ENCODE measurements at places on chromosomes 3 and 15. TPM values are rescaled to one million over a fixed set of nuclear protein-coding genes. Genes with fewer than 3 reads are reported as not detected.

DNA sequence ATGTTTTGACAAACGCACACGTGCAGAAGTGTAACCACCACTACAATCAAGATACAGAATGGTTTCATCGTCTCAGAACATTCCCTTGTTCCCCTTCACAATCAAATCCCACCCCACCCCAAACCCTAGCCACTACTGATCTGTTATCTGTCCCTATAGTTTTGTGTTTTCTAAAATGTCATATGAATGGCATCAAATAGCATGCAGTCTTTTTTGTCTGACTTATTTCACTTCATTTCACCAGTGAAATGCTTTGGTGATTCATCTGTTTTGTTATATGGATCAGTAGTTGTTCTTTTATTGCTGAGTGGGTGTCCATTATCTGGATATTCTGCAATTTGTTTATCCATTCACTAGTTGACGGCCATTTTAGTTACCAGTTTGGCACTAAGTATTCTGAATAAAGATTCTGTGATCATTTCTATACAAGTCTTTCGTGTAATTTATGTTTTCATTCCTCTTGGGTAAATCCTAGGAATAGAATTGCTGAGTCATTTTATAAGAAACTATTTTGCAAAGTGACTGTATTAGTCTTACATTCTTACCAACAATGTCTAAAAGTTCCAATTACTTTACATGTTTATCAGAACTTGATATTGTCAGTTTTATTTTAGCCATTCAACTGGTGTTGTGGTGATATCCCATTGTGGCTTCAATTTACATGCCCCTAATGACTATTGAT, 232.8 kb downstream of the CLSTN2 start:
- DNase-seq = no peak

DNA sequence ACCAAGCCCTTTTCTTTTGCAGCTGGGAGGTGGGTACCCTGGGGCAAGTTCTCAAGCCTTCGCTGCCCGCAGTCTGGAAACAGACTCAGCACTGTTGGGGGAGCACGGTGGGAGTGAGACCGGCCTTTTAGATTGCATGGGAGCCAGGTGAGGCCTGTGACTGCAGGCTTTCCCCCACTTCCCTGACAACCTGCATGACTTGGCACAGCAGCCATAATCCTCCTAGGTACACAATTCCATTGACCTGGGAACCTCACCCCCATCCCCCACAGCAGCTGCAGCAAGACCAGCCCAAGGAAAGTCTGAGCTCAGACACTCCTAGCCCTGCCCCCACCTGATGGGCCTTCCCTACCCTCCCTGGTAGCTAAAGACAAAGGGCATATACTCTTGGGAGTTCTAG, 52.2 kb upstream of the CCDC80 start:
- peak; percentile 4 for DNase-seq

- no peak for DNase-seq
Observed at GRCh38 chr3:87179642-87180041, 47.5 kb upstream of the CHMP2B start.

Gene NPAP1
- not detected for total RNA-seq

Gene AGBL1
- total RNA-seq = 0.34 TPM

GRCh38 chr3:157459706-157460105, 23.1 kb downstream of the PTX3 start:
- no peak for DNase-seq

Gene GOLGA6B
- not detected for total RNA-seq

Gene SUSD5
- 0.89 TPM for total RNA-seq

DNA sequence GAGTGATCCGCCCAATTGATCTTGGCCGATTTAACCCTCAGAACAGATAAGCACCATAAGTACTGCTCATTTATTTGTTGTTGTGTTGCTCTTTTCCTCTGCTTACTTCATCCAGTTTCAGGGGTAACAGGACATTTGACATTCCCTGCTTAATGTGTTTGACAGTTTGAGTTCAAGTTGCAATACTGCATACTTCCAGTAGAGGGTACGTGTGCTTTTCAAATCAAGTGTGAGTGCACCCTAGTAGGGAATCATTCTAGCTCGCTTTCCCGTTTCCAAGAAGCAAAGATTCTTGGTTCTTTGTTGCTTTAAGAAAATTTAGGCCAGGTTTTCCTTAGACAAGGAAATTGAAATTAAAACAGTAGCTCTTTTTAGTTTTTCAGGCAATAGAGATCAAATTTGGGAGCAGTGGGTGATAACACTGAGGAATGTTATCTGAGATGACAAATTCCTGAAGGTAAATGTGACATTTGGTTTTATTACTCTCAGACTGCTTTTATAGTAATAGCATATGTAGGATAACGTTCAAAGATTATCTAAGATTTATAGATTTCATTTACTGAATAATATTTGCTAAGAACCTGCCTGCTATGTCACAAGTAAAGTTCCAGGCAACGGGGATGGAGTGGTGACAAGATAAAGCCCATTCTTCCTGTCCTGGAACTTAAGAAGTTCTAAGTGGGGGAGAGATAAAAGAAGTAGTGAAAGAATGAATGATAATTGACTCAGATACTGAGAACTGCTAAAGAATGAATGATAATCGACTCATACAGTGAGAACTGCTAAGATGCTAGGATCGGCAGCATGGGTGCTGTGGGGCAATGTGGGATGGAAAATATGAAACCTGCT, 73.3 kb downstream of the SYNPR start:
- DNase-seq = no peak

- no peak for DNase-seq
Observed at GRCh38 chr3:160973067-160973809, 131.9 kb downstream of the B3GALNT1 start.

DNA sequence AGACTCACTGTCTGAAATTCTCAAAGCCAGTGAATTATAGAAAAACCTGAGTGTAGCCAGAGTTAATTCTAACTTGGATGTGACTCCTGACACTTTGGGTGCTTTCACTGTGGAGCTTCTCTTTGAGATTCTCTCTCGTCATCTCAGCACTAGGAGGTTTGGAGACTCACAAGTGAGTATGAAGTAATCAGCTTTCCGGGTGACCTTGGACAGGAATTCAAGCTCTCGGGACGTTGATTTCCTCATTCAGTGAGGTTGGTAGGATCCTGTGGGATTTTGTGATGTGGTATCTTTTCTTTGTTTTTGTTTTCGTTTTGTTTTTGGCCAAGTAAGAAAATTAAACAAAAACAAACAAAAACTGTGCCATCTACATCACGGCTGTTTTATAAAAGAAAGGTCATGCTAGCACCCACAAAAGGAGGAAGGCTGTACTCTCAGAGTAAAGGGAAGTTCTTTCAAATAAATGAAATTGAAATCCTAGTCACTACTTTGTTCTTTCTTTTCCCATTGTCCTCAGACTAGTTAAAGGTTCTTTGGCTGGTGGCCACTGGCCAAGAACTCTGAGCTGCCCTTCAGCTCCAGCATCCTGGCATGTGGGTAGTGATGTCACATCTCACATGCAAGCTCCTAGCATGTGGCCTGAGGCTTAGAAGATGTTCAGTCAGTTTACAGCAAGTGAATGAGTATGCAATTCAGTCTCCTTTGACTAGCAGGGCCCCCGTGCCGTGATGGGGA, 263.3 kb upstream of the TPM1 start:
- DNase-seq = no peak

DNA sequence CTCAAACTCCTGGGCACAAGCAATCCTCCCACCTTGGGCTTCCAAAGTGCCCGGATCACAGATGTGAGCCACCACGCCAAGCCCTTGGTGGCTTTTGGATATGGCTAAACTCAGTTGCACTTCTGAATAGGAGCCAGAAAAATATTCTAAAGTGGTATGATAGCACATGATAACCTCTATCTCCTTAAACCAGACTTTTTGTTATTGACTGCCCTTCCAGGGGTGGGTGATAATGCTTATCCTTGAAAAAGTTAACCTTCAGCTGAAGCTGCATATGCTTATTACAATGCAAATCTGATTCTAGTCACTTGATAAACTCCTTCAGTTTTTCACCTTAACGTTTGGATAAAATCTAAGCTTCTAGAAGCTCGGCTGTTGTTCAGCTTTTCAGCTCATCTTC, 6.3 kb downstream of the CCNB2 start:
- DNase-seq = no peak

DNA sequence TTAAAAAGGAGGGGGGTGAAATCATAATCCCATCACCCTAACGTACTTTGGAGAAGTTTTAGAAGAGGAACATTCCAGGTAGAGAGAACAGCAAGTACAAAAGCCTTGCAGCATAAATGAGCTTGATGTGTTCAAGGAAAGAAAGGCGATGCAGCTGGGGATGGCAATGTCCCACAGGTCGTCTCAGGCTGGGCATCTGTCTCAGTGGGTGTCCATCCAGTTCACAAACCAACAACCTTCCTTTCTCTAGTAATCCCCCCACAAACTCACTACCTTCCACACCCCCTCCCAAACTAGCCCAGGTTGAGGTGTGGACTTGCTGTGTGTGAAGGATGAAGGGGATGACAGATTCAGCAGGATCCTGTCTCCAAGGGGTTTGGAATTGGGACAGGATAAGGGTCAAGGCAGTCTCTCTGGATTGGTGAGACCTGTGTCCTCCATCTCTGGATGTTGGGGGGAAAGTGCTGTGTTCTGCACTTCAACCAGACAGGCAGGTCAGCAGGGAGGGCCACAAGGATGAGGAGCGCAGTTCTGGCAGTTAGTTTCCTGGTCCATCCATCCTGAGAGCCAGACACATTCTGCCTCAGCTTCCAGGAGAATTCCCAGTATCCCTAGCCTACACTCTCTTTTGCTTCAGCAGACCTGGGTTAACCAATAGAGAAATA, 1.7 kb upstream of the ESYT3 start:
- DNase-seq = no peak

GRCh38 chr3:17833786-17834559, 91.5 kb upstream of the TBC1D5 start:
- no peak for DNase-seq

Gene FGF12
- total RNA-seq = 0.21 TPM

- no peak for DNase-seq
Observed at GRCh38 chr15:70830615-70831014, 23.3 kb downstream of the LARP6 start.

GRCh38 chr15:35308802-35309201, 223.7 kb upstream of the NANOGP8 start:
- DNase-seq = peak; percentile 51

Gene CHL1
- total RNA-seq = 7.9 TPM

DNA sequence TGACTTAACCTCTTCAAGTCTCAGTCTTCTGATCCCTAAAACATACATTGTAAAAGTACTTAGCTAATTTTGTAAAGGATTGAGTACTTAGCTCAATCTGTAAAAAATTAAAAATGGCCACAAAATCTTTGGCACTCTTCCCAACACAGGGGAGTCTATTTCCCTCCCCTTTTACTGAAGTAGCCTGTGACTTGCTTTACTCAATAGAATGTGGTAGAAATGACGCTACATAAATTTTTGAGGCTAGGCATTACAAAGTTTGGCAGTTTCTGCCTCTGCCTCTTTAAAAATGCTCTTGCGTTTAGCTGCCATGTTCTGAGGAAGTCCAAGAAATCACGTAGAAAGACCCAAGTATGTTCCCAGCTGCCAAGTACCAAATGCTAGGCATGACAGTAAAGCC, 80.2 kb downstream of the CBLB start:
- no peak for DNase-seq

Gene OIP5
- 1.5 TPM for total RNA-seq

- DNase-seq = no peak
Observed at GRCh38 chr3:129343643-129344360, 65.1 kb downstream of the HMCES start.

Gene TBC1D5
- 34.7 TPM for total RNA-seq

DNA sequence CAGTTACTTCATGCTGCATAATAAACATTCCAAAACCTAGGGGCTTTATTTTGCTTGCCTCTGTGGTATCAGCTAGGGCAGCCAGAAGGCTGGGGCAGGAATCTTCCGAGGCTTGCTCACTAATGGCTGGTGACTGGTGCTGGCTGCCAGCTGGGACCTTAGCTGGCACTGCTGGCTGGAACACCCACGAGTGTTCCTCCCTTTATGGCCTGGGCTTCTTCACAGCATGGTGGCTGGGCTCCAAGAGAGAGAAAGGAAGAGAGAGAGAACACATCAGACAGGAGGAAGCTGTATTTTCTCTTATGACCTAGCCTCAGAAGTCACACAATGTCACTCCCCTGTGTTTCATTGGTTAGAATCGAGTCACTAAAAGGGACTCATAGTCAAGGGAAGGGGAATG, 23.9 kb upstream of the CDCP1 start:
- DNase-seq = no peak

DNA sequence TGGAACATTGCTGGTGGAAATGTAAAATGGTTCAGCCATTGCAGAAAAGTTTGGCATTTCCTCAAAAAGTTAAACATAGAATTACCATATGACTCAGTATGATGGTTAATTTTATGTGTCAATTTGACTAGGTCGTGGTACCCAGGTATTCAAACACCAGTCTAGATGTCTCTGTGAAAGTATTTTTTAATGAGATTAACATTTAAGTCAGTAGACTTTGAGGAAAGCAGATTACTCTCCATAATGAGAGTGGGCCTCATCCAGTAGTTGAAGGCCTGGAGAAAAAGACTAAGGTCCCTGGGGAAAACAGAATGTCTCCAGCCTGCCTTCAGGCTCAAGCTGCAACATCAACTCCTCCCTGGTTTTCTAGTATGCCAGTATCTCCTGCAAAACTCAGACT, 42.3 kb upstream of the TMEM87A start:
- no peak for DNase-seq

Gene TMC3
- total RNA-seq = not detected

- DNase-seq = no peak
Observed at GRCh38 chr15:79439236-79439635, 7.1 kb downstream of the MINAR1 start.

DNA sequence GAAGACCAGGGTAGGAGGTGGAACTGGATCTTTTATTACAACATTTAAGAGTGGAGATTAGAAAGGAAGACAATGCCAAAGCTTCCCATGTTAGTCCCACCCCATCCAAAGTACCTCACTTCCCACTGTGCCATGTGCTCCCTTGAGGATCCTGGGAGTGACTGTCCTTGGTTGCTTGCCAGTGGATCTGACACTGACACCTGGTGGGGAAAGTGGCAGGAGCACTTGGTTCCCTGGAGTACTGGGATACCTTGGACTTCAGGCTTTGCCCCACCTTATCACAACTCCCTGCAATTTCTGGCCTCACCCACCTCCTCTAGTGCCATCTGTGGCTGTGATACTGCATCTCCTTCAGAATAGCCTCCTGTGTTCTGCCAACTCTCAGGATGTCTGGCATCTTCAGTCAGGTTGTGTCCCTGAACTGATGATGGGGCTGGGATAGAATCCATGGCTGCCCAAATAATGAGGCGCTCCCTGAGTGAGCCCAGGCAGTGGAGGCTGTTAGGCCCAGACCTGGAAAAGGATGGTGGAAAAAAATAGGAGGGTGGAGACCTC, 1.3 kb downstream of the ELL3 start:
- peak; percentile 82 for DNase-seq

Gene EPHA3
- 1.8 TPM for total RNA-seq

GRCh38 chr3:154060238-154061000, 60.8 kb upstream of the ARHGEF26 start:
- no peak for DNase-seq

DNA sequence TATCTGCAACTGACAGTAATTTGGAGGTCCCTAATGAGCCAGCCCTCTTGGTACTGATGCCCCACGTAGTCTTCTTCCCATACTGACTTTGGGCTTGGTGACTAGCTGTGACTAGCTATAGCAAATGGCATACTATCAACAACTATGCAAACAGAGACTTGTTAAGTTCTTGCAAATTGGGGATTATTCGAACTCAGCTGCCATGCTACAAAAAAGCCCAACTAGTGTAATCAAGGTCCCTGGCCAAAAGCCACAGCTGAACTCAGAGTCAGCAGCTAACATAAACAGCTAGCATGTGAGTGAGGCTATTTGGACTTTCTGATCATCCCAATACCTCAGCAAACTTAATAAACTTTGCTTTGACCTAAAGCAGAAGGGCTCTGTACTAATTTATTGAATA, 121.2 kb upstream of the PLXND1 start:
- DNase-seq = no peak

Gene WNT5A
- 4.0 TPM for total RNA-seq

- DNase-seq = no peak
Observed at GRCh38 chr15:89781891-89782618, 5.9 kb downstream of the MESP2 start.

Measured in left colon (tissue), 2 donors.